RWPE1 (cell line): ENCODE measurements at places on chromosomes 11 and 22.

DNA sequence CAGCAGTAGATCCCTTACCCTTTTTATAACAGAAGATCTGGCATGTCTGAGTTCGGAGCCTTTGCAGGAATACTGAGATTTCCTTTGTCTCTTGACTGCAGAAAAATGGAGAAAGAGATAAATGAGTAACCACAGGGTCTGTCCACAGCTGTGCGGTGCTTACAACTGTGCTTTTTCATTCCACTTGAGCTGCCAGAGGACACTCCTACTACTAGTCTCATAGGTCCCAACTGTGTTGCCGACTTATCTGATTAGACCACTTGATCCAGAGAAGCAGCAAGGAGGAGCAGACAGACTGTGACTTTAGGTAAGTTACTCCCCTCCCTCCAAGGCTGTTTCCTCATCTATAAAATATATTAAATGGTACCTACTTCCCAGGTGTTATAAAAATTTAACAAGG lies 17.5 kb downstream of the FAM227A start:
- no peak for DNase-seq

DNA sequence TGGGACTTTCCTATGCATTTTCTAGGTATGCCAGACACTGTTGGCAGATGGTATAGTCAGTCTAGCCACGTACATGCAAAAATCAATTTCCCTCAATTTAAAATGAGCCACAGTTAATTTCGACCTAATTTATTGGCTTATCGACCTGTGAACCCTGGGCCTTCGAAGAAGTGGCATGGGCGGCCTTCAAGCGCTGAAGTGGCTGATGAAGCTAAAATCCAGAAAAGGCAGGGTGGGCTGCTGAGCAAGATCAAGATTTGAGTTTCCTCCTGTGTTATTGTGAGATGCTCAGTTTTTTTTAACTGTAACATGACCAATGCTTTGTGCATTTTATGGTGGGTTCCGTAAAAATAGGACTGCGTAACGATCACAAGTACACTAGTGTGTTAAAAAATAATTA lies 5.8 kb upstream of the SORL1-AS1 start:
- no peak for DNase-seq

DNA sequence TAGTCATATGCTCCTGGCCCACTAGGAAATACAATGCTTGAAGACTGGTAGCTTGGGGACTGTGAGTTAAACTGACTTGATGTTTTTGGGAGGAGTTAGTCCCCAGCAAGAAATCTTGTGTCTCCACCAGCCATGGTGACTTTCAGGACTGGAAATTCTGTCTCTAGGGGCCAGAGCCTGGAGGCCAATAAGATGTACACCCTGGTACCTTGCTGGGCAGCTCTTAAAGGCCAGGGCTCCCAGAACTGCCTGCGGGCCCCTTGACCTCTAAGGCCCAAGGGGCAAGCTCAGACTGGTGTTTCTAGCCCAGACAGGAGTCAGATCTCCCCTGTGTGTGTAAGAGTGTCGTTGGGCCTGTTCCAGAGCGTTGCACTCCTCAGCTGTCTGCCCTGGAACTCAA lies 128.7 kb upstream of the C11orf58 start:
- DNase-seq: no peak

DNA sequence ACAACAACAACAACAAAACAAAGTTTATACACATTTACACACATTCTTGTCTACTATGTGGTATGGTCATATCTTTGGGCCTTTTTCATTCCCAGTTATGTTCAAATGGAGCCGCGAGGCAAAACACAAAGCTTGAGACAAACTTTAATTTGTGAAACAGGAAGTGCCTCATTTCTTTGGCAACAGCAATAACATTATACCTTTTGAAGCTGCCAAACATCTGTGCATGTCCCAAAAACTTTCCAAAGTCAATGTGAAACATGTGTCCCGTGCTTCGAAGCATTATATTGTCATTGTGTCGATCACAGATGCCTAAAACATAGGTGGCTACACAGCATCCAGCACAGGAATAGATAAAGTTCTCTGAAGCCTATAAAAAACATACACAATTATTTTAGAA lies 25.0 kb upstream of the RPS13 start:
- no peak for DNase-seq
